AG09309 (cell line): ENCODE measurements at places on chromosomes 5 and 9.

DNA sequence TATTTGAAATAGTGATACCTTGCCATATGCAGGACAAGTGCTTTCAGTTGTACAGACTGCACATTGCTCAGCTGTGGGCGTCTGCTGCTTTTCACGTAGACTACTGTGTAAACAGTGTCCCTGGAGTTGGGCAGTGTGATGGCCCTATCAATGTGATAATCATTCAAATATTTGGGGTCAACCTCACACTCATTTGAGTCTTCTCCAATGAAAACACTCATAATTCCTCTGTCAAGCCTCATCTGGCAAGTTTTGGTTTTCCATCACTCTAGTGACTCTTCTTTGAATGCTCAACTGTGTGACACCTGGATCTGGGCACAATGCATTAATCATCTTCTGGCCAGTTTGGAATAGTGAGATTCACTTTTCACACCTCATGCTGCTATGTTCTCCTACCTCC is 64.4 kb downstream of the UGCG start:
- DNase-seq, result no peak

DNA sequence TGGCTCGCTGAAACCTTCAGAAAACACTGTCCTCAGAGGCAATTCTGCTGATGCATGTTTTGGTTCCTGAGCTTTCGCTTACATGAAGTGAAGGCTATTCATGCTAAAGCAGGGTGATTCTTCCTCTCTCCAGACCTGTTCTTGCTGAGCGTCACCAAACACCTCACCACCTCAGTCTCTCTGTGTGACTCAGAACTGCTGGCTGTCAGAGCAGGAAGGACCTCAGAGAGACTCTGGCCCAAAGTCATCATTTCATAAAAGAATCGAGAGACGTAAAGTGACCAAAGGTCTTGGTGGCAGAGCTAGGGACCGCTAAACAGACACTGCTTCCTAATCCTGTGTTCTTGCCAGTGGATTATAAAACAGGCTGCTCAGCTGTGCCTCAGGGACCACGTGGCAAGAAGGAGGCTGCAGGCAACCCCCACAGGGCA is 73.8 kb downstream of the LHFPL2 start:
- no peak for DNase-seq

DNA sequence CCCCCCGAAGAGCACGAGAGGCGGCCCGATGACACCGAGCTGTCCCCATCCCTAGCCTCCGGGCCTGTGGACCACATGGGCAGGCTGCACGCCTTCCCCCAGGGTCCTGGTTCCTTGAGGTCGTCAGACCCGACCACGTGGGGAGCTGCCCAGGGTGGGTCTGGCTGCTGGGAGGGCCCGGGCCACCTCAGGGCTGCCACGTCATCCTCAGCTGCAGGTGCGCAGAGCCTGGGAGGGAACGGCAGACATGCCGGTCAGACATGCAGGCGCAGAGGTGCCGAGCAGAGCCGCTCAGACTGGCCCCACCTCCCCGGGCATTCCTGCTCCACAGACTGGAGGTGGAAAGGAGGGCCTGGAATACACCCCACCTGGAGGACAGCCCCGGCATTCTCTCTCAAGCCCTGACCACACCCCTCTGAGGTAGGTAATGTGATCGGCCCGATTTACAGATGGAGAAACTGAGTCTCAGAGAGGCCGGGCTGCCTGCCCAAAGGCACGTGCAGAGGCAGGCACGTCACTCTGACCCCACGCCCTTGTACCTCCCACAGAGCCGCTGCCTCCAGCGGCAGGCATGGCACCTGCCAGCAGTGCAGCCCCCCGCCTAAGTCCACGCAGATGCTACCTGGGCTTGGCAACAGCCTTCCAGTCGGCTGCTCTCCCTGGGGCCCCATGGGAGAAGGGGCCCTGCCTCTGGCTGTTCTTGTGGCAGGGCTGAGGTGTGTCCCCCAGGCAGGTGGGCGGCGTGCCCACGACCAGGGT is 649 bp downstream of the CCDC187 start:
- DNase-seq, result no peak

GRCh38 chr5:50958852-50959457 is 292.5 kb downstream of the PARP8 start:
- no peak for DNase-seq

- DNase-seq, result no peak
These were observed 64.6 kb downstream of the SH3TC2 start for GRCh38 chr5:148998174-148998797.

- no peak for DNase-seq
These were observed 10.9 kb downstream of the POLK start for GRCh38 chr5:75522542-75522941.

DNA sequence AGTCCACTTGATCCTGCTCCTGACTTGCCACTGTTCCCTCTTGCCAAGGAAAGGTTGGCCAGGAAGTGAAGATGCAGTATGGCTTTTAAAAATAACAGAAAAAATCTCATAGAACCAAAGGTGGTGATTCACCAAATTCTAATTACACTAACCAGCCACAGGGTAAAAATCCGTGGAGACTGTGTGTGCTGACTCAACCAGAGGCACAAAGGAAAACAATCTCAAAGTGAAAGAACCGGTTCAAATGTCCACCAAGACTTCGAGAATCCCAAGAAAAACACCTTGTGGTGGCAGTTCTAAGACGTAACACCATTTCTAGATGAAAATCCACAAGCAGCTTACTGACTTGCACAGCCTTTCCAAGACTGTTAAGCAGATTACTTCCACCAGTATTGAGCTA is 279.1 kb downstream of the TLE1 start:
- no peak for DNase-seq

DNA sequence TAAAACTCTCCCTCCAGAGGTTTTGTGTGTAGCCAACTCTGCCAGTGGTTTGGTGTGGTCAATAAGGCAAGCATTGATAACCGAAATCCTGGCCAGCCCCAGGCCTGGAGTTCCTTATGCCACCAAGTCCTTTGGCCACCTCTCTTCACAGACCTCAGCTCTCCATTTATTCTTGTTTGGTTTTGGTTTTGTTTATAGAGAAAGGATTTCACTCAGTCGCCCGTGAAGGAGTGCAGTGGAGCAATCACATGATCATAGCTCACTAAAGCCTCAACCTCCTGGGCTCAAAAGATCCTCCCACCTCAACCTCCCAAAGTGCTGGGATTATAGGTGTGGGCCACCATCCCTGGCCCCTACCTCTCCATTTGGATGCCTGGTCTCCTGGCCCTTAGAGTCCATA is 55.4 kb upstream of the PPARGC1B start:
- DNase-seq, result no peak

DNA sequence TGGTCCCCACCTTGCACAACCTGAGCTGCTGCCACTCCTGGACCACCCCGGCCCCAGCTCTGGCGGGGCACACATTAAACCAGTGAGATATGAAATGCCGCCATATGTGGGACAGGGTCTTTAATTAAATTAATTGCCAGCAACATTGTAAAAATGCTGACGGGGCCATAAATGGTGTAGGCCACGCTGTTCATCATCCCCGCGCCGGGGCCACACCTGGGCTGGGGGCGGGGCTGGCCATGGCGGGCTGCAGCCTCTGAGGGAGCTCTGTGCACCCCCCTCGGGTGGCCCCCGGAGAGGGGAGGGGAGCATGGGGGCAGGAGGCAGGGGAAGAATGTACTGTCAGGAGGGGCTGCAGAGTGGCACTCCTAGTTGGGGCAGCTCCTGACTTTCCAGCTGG is 41.0 kb downstream of the UNC5A start:
- DNase-seq, result no peak

GRCh38 chr9:83563360-83563759 is 25.2 kb upstream of the FRMD3 start:
- no peak for DNase-seq

DNA sequence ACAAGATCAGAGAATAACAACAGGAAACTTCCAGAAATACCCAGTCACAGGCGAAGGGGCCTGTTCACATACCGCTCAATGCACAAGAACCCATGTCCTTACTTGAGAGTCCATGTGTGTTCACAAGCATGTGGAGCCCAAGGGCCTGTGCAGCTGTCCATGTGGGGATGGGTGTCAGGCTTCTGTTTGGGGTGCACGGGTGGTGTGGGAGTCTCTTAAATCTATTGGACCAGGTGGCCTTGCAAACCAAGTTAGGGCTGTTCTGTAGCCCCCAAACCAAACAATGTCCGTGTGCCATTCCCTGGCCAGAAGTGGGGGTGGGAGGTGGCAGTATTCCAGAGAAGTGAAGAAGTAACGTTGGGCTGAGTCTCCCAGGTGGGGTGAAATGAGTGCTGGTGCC is 222.3 kb downstream of the PBX3 start:
- no peak for DNase-seq

DNA sequence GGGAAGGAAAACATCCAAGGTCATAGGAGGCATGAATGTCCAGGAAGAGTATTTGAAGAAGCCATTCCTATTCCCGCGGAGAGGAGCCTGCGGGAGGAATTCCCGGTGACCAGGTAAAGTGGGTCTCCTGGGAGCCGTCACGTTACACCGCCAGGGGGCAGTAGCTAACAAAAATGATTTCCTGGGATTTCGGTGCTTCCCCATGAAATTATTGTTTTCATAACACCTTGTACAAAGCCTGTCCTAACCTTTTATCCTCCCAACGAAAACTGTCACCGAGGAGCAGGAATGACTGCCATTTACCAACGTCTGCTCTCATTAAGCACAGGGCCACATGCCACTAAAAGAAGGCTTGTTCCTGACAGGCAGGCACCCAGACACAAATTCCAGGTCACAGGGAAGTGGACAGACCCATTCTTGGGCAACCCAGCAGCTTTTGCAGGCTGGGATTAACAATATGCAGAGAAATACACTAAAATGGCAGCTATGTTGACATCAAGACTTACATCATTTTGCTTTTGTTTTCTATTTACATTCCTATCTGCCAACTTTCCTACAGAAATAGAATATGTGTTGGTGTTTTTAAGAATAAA is 41.2 kb upstream of the CTSL start:
- no peak for DNase-seq

DNA sequence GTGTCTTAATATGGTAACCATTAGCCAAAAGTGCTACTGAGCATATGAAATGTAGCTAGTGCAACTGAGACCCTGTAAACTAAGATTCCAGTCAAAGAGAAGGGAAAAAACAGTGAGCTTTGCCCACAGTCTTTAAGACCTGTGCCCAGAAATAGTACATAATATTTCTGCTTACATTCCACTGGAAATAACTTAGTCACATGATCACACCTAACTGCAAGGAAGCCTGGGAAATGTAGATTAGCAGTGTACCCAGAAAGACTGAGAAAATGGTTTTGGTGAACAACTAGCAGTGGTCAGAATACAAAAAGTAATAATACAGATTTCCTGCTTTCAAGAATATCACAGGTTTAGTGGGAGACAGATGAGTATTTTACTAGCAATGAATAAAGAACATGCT is 2.5 kb upstream of the CPLANE1 start:
- DNase-seq, result no peak

DNA sequence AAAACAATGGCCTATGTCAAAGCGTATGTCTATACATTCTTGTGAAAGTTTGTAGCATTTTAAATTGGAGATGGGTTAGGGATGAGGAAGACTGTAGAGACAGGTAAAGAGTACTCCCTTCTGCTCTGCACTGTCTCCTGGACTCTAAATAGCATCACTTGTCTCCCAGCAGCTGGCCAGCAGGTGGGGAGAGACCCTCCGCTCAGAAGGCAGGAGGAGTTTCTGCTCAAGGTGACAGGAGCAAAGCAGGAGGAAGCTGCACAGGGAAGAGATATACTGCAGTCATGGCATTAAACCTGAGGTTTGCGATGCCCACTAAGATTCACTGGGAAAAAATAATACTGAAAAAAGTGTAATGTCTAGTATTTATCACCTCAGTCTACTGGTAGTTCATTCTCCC is 10.7 kb upstream of the ASTN2 start:
- no peak for DNase-seq

GRCh38 chr5:112367400-112367799 is 51.7 kb downstream of the EPB41L4A start:
- DNase-seq, result no peak

DNA sequence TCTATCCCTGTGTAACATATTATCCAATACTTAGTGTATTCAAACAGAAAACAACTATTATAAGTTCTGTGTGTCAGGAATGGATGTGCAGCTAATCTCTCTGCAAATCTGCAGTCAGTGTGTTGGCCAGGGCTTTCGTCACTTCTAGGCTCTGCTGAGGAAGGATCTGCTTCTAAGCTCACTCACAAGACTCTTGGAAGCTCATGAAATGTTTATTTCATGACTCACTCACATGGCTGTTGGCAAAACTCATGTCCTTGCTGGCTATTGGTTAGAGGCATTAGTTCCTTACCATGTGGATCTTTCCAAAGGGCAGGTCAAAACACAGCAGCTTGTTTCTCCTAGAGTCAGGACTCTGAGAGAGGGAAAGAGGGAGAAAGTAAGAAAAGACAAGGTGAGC is 367.4 kb upstream of the SMARCA2 start:
- DNase-seq, result no peak

GRCh38 chr9:94681508-94681907 is 42.2 kb upstream of the FBP1 start:
- DNase-seq, result peak; percentile 47

GRCh38 chr5:79578876-79579275 is 33.4 kb upstream of the TENT2 start:
- no peak for DNase-seq

- no peak for DNase-seq
These were observed 228.7 kb upstream of the NR4A3 start for GRCh38 chr9:99592834-99593574.

- peak; percentile 93 for DNase-seq
These were observed 18.9 kb downstream of the ADAMTS2 start for GRCh38 chr5:179326122-179326927.

DNA sequence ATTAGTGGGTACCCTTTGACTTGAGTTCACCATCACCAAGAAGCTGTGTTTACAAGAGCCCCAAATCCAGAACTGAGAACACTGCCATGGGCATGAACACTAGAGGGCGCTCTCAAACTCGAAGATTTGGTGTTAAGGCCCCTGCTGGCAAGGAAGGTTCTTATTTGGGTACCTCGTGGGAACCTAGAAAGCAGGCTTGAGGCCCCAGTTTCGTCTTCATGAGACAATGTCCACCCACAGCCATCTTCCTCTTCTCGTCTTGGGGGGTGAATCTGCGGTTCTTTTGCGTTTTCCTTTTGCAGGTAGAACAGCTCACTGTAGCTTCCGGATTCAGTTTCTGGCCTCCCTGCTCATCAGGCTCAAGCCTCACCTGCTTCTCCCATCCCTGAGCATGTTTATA is 184.0 kb downstream of the SEMA5A start:
- no peak for DNase-seq

DNA sequence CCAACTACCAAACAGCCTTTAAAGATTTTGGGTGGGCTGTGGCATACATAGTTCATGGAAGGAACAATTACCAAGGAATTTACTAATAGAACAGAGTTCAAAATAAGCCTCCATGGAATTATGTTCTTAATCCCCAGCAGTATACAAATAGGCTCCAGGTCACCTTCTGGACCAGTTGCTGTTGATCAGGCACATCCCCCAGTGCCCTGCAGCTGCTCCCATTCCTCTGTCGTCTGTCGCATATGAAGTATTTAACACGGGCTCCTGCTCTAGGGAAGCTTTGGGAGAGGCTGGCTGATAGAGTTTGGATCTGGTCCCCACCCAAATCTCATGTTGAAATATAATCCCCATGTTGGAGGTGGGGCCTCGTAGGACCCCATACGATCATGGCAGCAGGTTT is 17.8 kb downstream of the SHC3 start:
- DNase-seq, result no peak
